ENCODE measurements at places on chromosomes 5 and 9. TPM values are rescaled to one million over a fixed set of nuclear protein-coding genes. Genes with fewer than 3 reads are reported as not detected.

GRCh38 chr9:113653746-113654604, 190.4 kb downstream of the RGS3 start:
- DNase-seq, result no peak

DNA sequence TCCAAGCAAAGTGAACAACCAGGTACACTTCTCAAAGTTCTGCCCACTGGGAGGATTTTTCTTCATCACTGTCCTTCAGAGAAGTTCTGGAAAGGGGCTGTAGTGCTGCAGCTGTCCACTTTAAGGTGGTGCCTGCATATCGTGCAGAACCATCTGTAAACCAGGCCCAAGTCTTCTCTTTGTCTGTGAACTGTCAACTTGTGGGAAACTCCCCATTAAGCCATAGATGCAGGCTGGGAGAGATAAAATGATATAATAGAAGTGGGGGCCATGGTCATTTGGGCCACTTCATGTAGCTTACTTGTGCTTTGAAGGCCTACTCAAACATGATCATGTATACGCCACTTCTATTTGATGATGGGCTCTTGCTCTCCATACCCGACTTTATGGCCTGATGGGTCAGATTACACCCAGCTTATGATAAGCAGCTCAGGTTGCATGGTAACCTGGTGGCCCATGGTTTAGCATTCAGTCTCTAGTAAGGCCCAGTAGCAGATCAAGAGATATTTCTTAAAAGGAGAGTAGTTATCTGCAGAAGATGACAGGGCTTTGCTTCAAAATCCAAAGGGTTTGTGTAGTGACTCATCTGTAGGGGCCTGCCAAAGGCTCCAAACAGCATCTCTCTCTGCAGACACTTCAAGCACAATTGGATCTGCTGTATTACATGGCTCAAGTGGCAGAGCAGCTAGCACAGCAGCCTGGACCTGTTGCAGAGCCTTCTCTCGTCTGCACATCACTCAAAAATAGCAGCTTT, 15.7 kb upstream of the BTF3 start:
- no peak for DNase-seq

Gene GRM6
- total RNA-seq, result not detected

GRCh38 chr9:4339357-4339756, 39.5 kb upstream of the GLIS3 start:
- DNase-seq, result peak; percentile 81

GRCh38 chr9:90808890-90809685, 7.5 kb downstream of the SYK start:
- DNase-seq, result no peak

Gene SURF6
- 21.0 TPM for total RNA-seq

Gene HEMGN
- 0.47 TPM for total RNA-seq

Gene GABRA6
- total RNA-seq, result not detected

- DNase-seq, result no peak
Measured at GRCh38 chr5:131709043-131709442, 74.0 kb upstream of the RAPGEF6 start.

GRCh38 chr5:146169076-146169475, 13.4 kb downstream of the LARS1 start:
- no peak for DNase-seq

Gene SPINK7
- not detected for total RNA-seq

DNA sequence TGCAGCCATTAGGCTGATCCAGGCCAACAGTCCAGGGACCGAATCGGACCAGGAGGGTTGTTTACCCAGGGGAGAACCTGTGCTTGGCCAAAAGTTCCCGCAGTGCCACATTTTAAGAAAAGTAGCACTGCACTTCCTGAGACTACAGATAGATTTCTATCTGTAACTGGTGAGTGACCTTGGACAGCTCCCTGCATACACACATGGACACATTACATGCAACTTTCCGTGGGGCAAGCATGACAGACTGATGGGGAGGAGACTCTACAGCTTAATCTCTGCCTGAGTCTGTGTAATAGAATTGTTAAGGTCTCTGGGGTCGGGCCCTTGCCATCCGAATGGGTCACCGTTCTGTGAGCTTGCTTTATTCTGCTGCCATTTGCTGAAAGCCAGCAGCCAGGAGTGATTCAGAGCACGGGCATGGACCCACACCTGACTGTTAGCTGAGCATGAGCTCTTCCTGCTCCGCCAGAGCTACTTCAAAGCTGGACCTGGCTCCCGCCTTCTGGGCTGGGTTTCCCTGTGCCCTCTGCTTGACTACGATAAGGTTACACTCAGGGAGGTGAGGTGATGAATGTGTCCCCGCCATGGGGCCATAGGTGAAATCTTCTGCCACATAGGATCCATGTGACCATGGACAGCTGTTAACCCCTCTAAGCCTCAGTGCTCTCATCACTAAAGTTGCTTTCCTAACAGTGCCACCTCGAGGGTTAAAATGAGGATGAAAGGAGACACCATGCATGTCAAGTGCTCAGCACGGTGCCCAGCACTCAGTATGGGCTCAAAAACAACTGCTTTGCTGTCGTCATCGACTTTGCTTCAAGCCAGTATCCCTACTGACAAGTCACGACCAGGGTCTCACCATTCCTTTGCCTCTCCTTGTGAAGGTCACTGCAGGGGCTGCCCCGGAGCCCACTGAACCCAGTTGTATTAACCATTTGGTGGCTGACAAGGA, 200.0 kb downstream of the MELK start:
- DNase-seq, result no peak

GRCh38 chr5:113195771-113196170, 219.2 kb downstream of the DCP2 start:
- no peak for DNase-seq

GRCh38 chr5:171630350-171631065, 155.1 kb upstream of the SMIM23 start:
- DNase-seq, result no peak

GRCh38 chr5:173231381-173231766, 3.6 kb downstream of the NKX2-5 start:
- no peak for DNase-seq

- DNase-seq, result no peak
Measured at GRCh38 chr5:32190095-32190494, 16.0 kb upstream of the GOLPH3 start.

- no peak for DNase-seq
Measured at GRCh38 chr5:56829137-56829908, 14.0 kb downstream of the MAP3K1 start.

DNA sequence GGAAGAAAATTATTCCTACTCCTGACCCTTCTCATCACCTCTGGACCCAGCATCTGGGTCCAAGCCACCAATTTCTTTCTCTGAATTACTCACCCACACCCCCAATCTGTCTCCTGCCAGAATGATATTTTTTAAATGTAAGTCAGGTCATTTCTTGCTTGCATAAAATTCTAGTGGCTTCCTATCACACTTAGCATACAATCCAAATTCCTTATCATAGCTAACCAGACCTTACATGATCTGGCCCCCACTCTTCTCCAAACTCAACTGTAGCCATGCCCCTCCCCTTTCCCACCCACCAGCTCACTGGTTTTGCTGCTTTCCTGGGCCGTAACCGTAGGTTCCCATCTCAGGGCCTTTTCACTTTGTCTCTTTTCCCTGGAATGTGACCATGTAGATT, 15.2 kb downstream of the HTR4 start:
- no peak for DNase-seq

Gene ZNF366
- total RNA-seq, result not detected

- no peak for DNase-seq
Measured at GRCh38 chr9:120362446-120362845, 217.5 kb downstream of the CDK5RAP2 start.

- no peak for DNase-seq
Measured at GRCh38 chr9:87857141-87857947, 25.3 kb upstream of the SPATA31E1 start.

Gene PDE8B
- total RNA-seq, result 0.19 TPM

DNA sequence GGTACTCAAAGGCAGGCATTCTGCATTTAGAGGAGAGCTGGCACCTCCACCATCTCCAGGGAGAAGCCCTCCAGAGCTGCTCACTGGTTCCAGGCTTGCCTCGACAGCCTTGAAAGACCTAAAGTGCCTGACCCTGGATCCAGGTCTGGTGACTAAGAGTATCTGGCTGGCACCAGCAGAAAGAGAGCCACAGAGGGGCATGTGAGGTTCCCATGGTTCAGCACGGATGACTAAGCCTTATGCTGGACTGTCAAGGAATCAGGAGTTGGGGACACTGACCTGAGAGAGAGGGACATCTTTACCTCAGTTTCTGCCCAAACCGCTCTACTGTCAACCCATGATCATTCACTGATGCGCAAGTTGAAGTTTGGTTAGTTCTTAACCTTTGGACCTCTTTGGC, 3.0 kb downstream of the ACTL7A start:
- DNase-seq, result no peak

Gene PAEP
- not detected for total RNA-seq

GRCh38 chr9:92297611-92298010, 4.1 kb upstream of the IARS1 start:
- DNase-seq, result no peak

- no peak for DNase-seq
Measured at GRCh38 chr9:91082731-91083130, 279.0 kb downstream of the AUH start.

GRCh38 chr5:112691758-112692157, 45.9 kb upstream of the APC start:
- no peak for DNase-seq

GRCh38 chr9:98822661-98823060, 15.2 kb downstream of the GALNT12 start:
- no peak for DNase-seq

- DNase-seq, result no peak
Measured at GRCh38 chr5:124668353-124669299, 77.8 kb downstream of the ZNF608 start.

DNA sequence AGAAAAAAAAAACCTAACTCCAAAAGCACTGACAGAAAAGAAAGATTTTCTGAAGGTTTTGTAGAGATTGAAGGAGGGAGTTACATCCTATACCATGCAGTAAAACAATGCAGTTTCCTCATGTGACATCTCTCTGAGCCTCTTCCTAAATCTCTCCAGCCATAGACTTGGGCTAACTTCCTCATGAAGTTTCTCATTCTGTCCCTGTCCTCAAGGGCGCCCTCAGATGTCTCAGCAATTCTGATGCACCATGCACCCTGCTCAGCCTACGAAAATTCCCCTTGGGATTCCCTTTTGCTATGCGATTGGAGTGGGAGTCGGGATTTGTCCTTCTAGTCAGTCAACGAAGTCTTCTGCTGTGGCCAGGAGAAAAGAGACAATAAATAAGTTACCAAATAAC, 68.9 kb downstream of the FAT2 start:
- no peak for DNase-seq

- DNase-seq, result no peak
Measured at GRCh38 chr5:173383711-173384110, 55.5 kb upstream of the STC2 start.

All from activated naive CD8-positive, alpha-beta T cell treated with anti-CD3 and anti-CD28 coated beads, Interleukin-2, amount 10 ng/mL, durations not matched to agents 7 days and 5 days (primary cell).